Tibial nerve (tissue), 4 donors: ENCODE measurements at places on chromosomes 11 and 22. TPM values are rescaled to one million over a fixed set of nuclear protein-coding genes. Genes with fewer than 3 reads are reported as not detected.

CCDC73 gene
- 3.3 TPM for total RNA-seq

KRTAP5-7 gene
- 1.3 TPM for total RNA-seq

APBB1 gene
- total RNA-seq: 67.6 TPM

PLA2G3 gene
- total RNA-seq: not detected

APLNR gene
- total RNA-seq: 12.9 TPM

KCNJ1 gene
- not detected for total RNA-seq

NELL1 gene
- total RNA-seq: not detected

PGA5 gene
- 3.6 TPM for total RNA-seq

FAM181B gene
- 3.6 TPM for total RNA-seq

OR51B2 gene
- total RNA-seq: not detected

RAG1 gene
- 0.22 TPM for total RNA-seq

HORMAD2 gene
- not detected for total RNA-seq

GRCh38 chr11:21072558-21072957 is 403.2 kb downstream of the NELL1 start:
- no peak for DNase-seq

DNA sequence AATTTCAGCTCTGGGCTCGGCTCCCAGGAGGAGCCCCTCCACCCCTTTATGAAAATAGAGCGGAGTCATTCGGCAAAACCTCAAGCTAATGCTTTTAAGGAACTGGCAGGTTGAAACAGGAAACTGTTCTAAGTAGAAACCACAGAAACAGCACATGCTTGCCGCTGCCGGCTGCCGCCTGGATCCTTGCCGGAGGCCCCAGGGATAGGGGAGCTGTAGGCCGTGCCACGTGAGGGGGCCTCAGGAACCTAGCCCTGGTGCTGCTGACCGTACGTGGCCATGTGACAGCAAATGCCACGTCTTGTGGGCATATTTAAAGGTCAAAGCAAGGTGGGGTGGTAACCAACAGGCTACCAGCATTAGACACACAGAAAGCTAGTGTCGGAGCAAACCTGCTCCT is 77.9 kb upstream of the TIMP3 start:
- DNase-seq: peak; percentile 61

GRCh38 chr22:38080850-38081635 is 2.9 kb downstream of the SLC16A8 start:
- DNase-seq: no peak

GRCh38 chr11:119995730-119996491 is 142.0 kb downstream of the TRIM29 start:
- no peak for DNase-seq

GRCh38 chr11:131185915-131186314 is 184.5 kb upstream of the NTM start:
- no peak for DNase-seq

- DNase-seq: no peak
These were observed 23.4 kb downstream of the TPBGL start for GRCh38 chr11:75263944-75264349.

DNA sequence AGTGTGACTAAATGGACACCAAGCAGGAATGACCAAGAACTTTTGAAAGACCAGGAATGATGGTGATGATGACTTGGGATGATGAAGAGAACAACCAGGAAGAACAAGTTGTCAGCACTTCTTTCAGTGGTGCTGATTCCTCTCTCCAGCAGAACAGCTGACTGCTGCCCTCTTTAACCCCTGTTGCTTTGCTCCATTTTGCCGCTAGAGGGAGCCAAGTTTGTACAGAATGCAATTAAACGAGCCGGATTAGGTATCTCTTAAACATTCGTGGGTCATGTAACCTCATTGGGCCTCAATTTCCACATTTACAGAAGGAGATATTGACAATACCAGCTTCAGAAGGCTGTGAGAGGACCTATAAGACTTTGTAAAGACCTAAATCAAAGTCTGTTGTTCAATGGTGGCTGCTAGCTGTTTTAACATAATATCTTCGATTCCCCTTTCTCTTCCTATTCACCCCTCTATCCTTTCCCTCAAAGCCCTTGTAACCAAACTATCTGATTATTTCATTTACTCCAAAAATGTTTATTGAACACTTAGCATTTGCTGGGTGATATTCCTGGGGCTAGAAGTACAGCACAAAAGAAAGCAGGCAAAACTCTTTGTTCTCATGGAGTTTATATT is 1.9 kb downstream of the OR4S1 start:
- DNase-seq: peak; percentile 64

DNA sequence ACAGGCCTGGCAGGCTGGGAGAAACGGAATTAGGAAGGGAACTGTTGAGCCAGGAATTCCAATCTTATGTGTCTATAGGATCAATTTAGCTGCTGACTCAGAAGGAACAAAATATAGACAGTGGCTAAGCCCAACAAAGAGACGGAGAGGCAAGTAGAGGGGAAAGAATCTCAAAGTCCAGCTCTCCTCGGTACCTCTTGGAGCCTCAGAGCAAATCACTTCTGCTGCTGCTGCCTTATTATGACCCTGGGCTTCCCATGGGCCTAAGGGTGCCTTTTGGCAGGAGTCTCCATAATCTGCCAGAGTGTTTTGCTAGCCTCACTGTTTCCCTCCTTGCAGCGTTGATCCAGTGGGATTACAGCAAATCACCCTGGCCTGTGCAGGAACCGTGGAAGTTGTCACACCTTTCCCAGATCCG is 31.7 kb downstream of the PAX6 start:
- DNase-seq: no peak

- DNase-seq: no peak
These were observed 18.5 kb downstream of the GRK3 start for GRCh38 chr22:25582946-25583345.

DNA sequence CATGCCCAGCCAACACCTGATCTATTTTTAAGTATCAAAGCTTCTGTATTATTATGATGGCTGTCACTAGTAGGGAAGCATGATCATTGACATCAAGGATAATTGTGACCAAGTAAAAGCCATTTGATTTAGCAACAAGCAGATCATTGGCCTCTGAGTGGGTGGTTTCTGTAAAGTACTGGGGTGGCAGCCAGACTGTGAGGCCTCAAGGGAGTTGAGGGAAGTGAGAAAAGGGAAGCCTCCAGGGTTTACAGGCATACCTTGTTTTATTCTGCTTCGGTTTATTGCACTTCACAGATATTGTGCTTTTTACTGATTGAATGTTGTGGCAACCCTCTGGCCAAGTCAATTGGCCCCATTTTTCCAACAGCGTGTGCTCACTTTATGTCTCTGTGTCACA is 60.1 kb downstream of the PRR5L start:
- DNase-seq: no peak

- no peak for DNase-seq
These were observed 8.5 kb upstream of the TMPRSS4 start for GRCh38 chr11:118068206-118068944.

DNA sequence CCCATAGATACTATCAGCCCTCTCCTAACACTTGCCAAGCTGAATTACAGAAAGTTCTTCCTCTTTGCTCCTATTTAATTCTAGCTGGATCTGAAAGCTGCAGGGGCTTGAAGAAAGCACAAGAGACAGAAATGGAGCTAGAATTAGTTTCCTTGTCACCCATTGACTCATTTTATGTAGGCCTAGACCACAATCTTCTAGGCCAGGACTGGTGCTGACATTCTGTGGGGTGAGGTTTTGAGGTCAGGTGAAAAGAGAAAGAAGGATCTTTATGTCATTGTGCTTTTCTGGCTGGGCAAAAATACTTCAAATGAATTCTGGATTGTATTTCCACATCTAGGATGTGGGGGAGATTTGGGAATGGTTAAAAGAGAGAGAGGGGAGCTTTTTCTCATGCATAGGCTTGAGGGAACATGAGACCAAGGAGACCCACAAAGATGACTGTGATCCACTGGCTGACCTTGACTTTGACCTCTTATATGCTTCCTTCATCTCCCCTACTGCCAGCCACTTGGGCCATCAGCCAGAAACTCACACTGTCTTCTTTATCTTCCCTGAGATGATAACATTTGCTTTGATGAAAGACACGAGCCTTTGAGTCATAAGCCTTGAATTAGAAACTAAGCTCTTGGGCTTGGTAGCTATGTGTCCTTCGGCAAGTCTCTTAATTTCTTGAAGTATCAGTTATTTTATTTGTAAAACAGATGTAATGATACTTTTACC is 274.9 kb upstream of the CADM1 start:
- no peak for DNase-seq

DNA sequence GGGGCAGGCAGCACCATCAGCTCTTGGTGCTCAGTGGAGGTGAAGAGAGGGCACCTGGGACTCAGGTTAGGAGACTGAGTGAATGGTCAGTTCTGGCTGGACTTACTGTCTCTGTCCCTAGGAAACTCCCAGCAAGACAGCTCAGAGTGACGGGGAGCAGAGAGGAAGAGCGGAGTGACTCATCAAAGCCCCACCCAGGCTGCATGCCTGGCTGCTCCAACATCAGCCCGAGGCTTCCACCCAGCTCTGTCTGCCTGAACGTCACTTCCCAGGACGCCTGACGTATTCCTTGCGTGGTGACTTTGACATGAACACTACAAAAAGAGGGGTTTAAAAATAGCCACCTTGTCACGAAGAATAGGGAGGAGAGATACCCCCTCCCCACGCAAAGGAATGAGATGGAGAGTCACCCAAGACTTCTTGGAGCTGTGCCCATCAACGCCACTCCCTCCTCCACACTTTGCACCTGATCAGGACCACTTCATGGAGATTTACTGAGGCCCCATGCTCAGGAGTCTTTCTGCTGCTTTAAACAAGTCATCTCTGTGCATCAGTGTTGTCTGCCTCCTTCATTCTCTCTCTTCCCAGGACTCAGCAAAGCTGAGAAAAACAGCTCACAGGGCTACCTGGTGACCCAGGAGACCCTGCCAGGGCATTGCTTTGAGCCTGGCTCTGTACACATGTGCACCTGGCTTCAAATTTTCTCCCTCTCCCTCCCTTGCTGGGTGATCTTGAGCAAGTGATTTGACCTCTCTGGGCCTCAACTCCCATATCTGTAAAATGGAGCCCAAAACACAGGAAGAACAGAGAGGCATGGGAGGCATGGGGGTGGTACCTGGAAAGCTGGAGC is 83.1 kb downstream of the MN1 start:
- peak; percentile 30 for DNase-seq

GRCh38 chr22:40368016-40368415 is 2.4 kb upstream of the SGSM3 start:
- DNase-seq: no peak

DNA sequence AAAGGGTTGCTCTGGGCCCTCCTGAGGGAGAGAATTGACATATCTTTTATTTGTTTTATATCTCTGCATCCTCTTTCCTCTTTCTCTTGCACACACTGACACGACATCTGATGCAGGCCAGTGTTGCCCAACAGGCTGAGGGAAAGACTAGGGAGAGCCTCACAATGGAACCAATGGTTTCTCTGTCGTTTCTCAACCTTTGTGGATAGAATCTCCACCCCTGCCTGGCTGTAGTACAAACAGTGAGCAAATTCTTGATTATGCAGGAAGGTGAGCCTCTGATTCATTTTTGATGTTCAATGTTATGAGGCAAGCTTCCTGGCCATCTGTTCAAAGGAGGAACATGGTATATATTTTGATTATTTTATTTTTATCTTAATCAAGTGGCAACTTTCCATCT is 49.8 kb upstream of the PLET1 start:
- no peak for DNase-seq

DNA sequence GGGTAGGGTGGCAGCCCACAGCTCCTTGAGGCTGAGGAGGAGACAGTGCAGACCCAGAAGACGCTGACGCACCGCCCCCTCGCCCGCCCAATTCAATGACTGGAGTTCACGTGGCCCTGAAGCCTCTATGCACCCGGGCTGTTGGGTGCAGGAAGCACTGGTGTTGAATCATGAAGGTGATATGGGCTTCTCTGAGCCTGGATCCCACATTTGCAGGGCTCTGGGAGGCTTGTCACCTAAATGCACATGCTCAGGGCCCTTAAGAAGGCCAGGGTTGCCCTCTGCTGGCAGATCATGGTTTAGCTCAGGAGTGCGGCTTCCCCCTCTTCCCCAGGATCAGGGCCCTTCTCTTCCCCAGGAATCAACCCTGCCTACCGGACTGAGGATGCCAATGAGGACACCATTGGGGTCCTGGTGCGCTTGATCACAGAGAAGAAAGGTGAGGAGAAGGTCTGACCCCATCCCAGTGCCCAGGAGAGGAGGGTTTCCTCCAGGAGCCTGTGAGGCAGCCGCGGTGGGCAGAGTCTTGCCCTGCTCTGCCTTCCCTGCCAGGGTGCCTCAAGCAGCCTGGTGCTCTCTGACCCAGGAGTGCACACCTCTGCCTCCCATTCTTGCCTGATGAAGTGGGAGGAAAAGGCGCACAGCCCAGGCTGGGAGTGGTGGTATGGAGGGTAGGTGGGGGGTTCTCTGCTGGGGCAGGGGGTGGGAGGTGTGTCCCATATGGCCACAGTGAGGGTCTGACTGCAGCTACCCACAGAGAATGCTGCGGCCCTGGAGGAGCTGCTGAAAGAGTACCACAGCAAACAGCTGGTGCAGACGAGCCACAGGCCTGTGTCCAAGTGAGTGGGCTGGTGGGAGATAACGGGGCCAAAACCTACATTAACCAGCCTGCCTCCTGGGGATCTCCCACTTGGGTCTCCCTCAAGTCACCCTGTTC is 17.5 kb downstream of the RELT start:
- peak; percentile 79 for DNase-seq

DNA sequence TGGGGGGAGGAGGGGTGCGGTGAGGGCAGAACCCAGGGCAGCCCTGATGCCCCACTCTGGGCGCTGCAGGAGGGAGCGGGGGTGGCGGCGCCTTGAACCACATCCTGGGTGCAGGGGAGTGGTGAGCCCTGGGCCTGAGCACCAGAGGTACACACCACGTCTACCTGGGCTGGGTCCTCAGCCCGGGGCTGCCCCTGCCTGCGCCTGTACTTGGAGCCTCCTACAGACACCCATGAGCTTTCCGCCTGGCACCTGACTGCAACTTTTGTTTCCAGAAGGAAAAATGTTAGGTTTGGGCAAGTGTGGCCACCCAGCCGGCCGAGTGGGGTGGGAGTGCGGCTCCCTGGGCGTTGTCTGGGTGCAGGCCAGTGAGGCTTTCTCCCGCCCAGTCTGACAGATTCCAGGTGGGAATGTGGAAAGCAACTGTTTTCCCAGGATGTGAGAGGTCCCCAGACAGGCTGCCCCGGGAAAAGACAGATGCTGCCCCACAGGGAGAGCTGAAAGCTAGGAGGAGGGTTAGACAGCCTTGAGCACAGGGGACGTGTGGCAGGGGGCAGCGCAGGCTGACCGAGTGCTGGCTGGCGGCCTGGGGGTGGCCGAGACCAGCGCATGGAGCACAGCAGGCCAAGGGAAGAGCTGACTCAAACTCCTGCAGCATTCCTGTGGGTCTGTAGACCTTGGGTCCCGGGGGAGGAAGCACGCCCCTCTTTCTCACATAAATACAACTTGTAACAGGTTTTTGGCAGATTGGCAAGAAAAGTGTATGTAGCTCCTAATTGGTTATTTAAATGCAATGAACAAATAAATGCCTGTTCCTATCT is 44.1 kb downstream of the GNB1L start:
- peak; percentile 6 for DNase-seq
